CD8-positive, alpha-beta memory T cell (primary cell): ENCODE measurements at places on chromosomes 1 and 21. TPM values are rescaled to one million over a fixed set of nuclear protein-coding genes. Genes with fewer than 3 reads are reported as not detected.

DNA sequence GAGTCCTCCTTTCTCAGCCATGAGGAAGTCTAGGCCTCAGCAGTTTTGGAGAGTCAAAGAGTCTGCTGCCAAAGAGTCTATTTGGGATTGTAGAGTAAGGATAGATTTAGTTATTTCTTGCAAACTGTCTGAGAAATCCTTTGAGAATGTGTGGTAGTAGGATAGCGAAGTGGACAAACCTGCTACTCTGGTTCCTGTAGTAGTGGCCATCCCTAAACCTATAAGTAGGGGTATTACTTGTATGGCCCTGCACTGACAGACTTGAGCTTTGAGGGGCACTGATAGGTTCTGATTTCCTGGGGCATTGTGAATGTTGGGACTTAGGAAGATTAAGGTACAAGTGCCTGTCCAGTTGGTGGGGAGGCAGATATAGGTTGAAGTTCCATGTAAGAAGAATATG lies 115.9 kb upstream of the SGIP1 start:
- no peak for DNase-seq

DNA sequence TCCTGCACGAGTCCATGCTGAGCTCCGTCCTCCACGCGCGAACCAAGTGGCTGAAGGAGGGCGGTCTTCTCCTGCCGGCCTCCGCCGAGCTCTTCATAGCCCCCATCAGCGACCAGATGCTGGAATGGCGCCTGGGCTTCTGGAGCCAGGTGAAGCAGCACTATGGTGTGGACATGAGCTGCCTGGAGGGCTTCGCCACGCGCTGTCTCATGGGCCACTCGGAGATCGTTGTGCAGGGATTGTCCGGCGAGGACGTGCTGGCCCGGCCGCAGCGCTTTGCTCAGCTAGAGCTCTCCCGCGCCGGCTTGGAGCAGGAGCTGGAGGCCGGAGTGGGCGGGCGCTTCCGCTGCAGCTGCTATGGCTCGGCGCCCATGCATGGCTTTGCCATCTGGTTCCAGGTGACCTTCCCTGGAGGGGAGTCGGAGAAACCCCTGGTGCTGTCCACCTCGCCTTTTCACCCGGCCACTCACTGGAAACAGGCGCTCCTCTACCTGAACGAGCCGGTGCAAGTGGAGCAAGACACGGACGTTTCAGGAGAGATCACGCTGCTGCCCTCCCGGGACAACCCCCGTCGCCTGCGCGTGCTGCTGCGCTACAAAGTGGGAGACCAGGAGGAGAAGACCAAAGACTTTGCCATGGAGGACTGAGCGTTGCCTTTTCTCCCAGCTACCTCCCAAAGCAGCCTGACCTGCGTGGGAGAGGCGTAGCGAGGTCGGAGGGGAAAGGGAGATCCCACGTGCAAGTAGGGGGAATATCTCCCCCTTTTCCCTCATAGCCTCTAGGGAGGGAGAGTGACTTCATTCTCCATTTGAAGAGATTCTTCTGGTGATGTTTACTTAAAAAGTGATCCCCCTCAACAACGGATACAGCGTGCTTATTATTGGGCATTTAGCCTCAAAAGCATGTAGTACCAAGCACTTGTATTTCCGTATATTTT lies 991 bp downstream of the PRMT6 start:
- DNase-seq: no peak

DNA sequence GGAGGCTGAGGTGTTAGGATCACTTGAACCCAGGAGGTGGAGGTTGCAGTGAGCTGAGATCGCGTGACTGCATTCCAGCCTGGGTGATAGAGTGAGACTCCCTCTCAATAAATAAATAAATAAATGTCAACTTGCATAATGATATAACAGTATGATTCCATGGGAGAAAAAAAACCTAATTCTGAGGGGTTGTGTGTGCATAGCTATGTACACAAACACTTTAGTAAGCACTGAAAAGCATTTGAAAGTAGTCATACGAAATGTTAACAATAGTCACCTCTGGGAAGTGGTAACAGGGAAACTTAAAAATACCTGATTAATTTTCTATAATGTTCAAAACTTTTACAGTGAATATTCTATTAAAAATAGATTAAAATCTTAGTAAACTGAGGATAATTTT lies 43.2 kb downstream of the ANKRD13C start:
- no peak for DNase-seq

- no peak for DNase-seq
Measured at GRCh38 chr1:172408958-172409357, 11.5 kb upstream of the C1orf105 start.

- DNase-seq: no peak
Measured at GRCh38 chr1:150001415-150001814, 9.1 kb downstream of the OTUD7B start.

Gene TRPM2
- 2.4 TPM for polyA plus RNA-seq

DNA sequence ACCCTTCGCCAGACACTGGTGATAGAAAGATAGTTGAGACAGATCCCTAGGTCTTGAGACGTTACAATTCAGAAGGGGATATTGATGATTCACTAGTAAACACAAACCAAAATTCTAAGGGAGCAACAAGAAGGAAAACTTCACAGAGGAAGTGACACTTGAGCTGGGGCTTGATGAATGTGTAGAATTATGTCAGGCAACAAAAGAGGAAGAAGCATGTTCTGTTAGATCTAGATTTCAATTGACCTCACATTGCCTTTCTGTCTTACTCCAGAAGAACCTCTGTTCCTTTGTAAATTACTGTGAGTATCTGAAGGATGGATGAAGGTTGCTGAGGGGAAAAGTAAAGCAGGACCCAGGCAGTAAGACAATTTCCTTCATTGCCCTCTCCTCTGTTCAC lies 328.2 kb downstream of the KCTD3 start:
- no peak for DNase-seq

- DNase-seq: no peak
Measured at GRCh38 chr1:204323887-204324286, 35.8 kb downstream of the PLEKHA6 start.

Gene GJB4
- polyA plus RNA-seq: not detected
